ENCODE measurements at places on chromosomes 16 and 17.

- no peak for DNase-seq
Observed at GRCh38 chr16:81786321-81786720, 7.2 kb downstream of the PLCG2 start.

DNA sequence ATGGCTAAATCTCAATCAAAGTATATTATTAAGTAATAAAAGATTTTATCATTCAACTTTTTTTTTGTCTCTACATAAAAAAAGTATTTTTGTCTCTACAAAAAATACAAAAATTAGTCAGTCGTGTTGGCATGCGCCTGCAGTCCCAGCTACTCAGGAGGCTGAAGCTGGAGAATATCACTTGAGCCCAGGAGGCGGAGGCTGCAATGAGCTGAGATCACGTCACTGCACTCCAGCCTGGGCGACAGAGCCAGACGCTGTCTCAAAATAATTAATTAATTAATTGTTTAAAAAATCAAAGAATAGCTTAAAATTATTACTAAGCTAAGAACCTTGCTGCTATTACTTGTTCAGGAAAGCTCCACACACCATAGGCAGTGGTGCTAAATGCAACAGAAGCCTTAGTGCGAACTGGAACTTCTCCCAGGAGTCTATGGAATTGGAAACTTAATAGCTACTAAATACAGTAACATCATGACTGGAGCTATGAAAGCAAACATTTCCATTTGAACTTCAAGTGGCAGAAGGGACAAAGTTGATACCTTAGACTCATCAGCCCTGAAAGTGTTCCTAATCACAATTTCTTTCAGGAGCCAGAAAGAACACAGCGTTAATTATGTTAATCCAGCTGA lies 22.6 kb downstream of the ADCY9 start:
- DNase-seq = no peak

DNA sequence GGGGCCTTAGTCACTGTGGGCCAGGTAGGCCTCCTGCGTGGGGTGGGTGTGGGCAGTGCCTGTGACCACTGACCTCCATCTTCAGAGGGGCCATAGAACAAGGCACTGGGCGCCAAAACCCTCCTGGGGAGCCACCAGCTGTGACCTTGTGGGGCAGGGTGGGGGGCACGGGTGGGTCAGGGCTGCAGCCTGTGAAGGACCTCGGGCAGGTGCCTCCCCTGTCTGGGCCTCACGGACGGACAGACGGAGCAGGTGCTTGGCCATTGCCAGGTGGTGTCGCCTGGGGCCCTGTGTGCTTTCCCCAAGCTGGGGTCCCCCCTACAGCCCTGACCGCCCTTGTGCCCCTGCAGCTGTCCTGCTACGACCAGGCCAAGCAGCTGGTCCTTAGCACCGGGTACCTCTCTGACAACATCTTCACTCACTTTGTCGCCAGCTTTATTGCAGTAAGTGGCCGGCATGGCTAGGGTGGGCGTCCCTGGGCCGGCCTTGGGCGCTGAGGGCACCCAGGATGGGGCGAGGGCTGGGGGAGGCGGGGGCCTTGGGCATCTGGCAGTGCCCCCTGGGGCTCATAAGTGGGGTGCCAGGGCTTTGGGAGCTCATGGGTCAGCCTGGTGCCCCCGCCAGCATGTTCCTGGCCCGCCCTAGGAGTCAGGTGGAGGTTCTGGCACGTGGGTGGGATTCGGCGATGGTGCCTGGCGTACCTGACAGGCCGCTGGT lies 5.1 kb downstream of the SLC25A10 start:
- DNase-seq = no peak

GRCh38 chr17:3903881-3904290 lies 11.0 kb upstream of the CAMKK1 start:
- no peak for DNase-seq

- no peak for DNase-seq
Observed at GRCh38 chr16:2035431-2036199, 8.9 kb downstream of the NHERF2 start.

DNA sequence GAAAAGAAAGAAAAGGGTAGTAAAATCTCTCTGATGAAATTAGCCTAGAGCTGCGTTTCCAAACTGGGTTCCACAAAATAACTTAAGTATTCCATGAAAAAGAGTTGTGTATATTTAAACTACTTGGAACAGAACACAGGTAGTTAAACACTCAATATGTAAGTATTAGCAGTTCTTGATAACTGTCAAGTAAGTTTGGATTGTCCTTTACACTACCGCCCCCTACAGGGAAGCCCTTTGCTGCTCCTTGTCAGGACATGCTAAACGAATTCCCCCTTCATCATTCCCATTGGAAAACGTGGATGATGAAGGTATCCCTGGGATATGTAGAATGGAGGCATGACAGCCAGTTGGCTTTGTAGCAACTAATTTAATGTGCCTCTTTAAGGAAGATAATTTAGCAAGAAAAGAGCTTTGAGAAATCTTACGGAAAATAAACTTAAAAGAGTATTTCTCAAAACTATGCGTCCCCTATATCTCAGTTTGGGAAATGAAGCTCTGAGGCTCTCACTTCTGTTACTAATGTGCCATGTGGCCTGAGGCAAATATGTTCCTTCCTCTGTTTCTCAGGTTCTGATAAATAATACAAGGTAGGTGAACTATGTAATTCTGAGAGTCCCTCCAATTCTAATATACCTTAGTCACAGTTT lies 18.8 kb downstream of the NCBP3 start:
- peak; percentile 70 for DNase-seq

GRCh38 chr17:79678091-79678735 lies 52.5 kb upstream of the ENPP7 start:
- DNase-seq = no peak

- no peak for DNase-seq
Observed at GRCh38 chr17:28513476-28513875, 7.3 kb downstream of the FOXN1 start.

DNA sequence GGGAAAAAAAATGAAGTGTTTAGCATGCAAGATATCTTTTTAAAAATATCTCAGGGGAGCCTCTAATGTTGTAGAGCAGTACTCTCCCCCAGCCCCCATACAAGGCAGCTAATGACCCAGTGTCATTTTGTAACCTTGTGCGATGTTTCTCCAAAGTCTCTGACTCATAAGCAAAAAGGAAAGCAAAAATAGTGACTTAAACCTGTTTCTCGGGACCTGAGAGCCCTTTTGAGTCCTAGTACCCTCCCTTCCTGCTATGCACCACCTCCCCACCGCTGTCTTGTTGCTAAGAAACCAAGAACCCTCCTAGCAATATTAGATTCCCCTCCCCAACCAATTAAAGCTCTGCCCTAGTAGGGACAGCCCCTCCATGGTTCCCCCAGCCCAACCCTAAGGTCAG lies 2.8 kb downstream of the MYCBPAP start:
- DNase-seq = no peak

DNA sequence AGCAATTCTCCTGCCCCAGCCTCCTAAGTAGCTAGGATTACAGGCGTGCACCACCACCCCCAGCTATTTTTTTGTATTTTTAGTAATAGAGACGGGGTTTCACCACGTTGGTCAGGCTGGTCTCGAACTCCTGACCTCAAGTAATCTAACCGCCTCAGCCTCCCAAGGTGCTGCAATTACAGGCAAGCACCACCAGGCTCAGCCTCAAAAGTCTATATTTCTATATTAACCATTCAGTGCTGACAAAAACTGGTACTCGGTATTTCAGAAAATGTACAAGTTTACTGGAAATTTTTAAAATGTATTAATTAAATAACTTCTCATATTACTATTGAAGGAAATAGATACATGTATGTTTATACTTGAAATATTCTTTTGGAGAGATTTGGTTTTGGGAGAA lies 1.4 kb upstream of the HEXD start:
- DNase-seq = no peak

GRCh38 chr17:28475151-28475900 lies 1.9 kb downstream of the SLC13A2 start:
- DNase-seq = no peak

- no peak for DNase-seq
Observed at GRCh38 chr16:83233153-83233552, 574.6 kb upstream of the HSBP1 start.

- DNase-seq = no peak
Observed at GRCh38 chr16:85173981-85174751, 61.9 kb upstream of the CIBAR2 start.

- DNase-seq = peak; percentile 55
Observed at GRCh38 chr17:78745407-78746088, 36.5 kb downstream of the CYTH1 start.

GRCh38 chr16:67241008-67241900 lies 6.0 kb downstream of the FHOD1 start:
- no peak for DNase-seq

GRCh38 chr17:28940675-28941074 lies 10.6 kb downstream of the PHF12 start:
- DNase-seq = no peak

DNA sequence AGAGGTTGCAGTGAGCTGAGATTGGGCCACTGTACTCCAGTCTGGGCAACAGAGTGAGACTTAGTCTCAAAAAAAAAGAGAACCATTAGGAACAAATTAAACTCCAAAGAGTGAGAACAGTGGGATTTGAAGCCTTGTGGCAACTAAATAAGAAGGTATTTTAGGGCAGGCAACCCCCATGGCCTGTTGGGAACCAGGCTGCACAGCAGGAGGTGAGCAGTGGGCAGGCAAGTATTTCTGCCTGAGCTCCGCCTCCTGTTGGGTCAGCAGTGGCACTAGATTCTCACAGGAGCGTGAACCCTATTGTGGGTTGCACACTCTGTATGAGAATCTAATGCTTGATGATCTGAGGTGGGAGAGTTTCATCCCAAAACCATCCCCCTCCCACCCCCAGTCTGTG lies 57.6 kb upstream of the MED9 start:
- DNase-seq = no peak

DNA sequence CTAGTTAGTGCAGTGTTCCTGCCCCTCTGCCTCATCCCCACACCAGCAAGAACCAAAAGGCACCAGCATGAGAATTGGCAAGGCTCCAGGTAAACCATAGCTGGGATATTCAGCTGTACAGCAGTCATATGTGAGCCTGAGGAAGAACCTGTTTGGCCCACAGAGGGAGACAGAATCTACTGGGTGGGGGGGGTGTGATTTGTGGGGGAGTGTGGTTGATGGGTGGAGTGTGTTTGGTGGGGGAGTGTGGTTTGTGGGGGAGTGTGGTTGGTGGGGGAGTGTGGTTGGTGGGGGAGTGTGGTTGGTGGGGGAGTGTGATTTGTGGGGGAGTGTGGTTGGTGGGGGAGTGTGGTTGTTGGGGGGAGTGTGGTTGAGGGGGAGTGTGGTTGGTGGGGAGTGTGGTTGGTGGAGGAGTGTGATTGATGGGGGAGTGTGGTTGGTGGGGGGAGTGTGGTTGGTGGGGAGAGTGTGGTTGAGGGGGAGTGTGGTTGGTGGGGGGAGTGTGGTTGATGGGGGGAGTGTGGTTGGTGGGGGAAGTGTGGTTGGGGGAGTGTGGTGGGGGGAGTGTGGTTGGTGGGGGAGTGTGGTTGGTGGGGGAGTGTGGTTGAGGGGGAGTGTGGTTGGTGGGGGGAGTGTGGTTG lies 19.5 kb downstream of the MINK1 start:
- DNase-seq = peak; percentile 20

DNA sequence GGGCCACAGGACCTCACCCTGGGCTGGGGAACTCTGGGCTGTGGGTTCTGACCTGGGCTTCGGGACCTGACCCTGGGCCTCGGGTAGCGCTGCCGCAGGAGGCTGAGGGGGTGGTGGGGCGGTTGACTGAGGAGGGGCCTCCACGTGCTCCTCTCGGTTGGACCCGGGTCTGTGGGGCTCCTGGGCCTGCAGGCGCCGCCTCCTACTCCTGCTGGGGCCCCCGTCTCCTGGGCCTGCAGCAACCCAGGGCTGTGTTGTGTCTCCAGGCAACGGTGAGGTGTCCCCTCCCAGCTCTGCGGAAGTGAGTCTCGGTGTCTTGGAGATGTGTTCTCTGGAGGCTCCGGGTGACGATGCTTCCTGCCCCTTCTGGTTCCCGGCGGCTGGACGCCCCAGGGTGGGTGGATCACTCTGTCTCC lies 41.5 kb upstream of the GNG13 start:
- DNase-seq = no peak

DNA sequence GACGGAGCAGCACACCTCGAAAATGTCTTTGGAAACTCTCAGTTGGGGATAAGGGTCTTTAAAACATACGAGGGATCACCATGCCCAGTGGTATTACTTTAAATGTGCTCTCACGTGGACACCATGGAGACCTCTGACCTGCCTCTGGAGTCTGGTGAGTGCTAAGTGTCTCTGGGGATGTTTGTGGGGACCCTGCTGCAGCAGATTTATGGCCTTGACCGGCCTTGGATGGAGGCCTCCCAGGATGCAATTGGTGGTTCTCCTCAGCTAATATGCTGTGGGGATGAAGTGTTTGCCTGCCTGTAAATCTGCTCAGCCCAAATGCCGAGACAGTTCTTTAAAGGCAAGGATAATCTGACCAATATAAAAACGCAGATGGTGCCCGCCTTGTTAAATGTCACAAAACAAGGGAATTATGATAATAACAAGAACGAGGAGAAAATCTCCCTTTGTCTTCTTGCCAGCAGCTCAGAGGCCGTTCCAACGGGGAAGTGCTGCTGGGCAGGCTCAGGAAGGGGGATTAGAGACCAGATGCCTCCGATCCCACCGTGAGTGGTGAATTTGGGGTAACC lies 154.4 kb downstream of the ABCC12 start:
- no peak for DNase-seq

DNA sequence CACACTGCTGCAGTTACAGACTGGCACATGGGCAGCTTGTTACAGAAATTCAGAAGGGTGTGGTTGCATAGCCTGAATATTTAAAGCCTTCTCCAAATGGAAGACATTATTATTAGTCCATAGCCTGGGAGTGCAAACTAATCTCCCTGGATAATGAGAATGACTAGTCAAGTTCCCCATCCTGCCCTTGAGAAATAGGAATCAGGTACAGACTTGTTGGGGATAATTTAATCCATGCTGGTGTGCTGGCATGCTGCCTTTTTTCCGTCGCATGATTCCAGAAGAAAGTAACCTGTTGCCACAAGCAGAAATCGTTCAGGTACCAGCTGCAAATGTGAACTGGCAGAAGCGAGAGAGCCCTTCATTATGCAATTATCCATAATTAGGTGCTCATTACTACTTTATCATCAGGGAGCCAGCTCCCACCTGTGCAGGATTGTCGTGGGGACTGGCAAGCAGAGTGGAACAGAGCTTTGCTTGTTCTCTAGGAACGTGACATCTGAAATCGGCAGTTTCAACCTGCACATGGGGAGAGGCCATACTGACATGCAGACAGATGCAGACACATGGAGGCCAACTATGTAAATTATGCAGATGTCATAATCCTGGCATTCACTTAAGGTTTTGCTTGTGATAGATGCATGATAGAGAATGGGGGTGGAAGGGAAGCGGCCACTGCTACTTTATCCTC lies 419.4 kb downstream of the PMP22 start:
- DNase-seq = no peak

DNA sequence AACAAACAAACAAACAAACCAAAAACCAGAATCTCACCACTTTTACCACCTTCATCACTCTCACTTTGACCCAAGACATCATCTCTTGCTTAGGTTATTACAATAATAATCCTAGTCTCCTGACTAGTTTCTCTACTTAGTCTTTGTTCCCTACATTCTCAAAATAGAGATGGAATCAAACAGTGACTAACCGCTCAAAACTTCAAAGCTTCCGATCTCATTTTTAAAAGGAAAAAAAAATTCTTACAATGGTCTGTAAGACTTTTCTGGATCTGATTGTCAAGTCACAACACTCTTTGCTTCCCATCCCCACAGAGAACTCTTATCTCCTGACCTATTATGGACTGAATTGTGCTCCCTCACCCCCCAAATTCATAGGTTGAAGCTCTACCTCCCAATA lies 60.9 kb downstream of the SPAG9 start:
- no peak for DNase-seq

Data from effector CD4-positive, alpha-beta T cell (primary cell).